ENCODE measurements at places on chromosomes 2 and 18.

GRCh38 chr2:98921062-98921461 is 15.0 kb downstream of the CRACDL start:
- DNase-seq, result no peak

DNA sequence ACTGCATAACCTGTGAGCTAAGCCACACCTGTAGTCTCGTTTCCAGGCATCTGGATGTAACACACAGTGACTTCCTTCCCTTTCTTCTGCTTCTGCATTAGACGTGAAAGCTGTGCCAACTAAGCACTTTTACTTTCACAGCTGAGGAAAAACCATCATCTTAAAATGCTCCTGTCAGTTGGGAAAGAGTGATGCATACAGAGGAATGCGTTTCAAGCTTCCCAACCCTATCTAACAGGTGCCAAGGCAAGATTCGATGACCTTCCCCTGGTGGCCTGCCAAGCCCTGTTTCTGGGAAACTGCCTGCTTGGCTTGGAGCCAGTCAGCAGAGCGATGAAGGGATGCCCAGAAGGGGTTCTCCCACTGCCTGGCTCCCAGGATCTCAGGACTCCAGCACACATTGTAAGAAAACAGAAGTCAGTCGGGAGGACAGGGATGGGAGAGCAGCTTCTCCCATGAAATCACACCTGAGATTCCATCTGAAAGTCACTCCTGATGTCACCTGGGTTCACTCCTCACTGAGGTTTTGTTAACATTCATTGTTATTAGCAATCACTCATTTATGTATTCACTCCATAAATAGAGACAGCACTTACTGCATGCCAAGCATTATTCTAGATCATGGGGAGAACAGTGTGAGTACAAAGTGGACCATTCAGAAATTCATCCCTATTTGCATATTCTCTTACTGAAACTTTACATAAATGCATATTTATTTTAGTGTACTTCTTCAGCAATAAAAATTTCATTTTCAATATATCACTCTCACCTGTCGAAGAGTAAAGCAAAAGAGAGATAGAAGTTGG is 64.1 kb downstream of the DTNA start:
- no peak for DNase-seq

- DNase-seq, result no peak
Measured at GRCh38 chr2:147463881-147464520, 380.8 kb upstream of the ACVR2A start.

DNA sequence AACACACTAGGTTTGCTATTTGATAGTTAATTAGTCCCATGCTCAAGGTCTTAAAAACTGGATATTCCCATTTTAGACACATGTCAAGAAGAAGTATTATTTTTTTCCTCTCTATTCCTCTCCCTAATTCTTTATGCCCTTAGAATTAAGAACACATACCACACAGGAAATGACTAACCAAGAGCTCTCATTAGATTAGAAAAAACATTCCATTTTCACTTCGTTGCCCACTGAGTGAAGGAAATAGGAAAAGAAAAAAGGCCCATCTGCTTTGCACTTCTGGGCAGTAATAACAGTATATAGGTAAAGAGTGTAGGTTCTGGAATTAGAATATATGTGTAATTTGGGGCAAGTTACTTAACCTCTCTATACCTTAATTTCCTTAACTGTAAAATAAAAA is 26.9 kb downstream of the ACADL start:
- no peak for DNase-seq

- no peak for DNase-seq
Measured at GRCh38 chr2:133223226-133223625, 345.0 kb downstream of the NCKAP5 start.

DNA sequence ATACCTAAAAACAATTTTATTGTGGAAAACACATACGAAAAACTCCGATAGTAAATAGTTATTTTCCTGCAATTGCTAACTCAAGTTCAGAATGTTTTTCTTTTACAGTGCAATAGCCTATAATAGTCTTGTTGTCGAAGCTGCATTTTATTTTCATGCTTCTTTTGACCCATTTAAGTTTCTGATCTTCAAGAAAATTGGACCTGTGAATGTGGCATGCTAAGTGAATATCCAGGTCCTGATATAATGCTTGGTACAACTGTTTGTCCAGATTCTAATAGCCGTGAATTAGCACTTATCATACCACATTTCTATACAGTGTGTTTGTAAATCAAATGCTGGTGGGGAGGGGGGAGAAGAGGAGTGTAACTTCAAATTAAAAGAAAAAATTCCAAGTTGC is 3.0 kb upstream of the ONECUT2 start:
- DNase-seq, result no peak

DNA sequence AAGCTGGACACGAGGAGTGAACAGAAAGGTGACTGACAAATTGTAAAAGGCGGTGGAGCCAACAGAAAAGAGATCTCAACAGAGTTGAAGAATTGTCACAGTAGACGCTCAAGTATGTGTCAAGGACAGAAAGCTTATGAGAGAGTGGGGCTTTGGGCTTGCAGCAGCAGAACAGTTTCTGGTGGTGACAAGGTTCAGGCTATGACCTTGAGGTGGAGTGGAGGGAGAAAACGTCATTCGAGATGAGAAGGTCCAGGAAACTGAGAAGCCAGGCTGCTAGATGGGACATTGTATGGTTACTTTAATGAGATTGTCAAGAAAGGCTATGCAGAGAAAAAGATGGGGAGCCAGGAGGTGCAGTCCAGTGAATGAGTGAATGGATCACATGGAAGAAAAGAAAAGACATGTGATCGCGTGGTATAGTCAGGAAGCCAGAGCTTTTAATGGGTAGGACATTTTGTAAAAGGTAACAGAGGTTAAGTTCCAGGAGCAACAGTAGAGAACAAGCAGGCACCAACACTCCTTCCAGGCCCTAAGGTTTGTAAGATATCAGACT is 91.1 kb upstream of the EPC2 start:
- DNase-seq, result peak; percentile 3

- DNase-seq, result no peak
Measured at GRCh38 chr2:3125761-3126130, 251.9 kb downstream of the EIPR1 start.

DNA sequence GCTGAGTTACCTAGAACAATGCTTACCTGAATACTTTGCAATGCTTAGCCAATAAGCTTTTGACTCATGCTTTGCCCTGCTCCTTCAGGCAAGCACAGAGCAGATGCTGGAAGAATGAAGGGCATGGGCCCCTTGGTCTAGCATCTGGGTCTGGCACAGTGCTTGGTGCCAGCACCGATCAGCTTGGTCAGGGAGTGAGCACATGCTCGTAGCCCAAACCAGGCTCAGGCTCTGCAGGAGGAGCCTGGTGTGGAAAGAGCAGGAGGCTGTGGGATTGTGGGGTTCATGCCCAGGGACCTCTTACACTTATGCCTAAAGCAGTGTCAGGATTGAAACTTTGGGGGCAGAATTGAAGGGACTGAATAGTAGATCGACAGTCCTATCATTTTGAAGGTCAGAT is 283.7 kb upstream of the PXDN start:
- no peak for DNase-seq

DNA sequence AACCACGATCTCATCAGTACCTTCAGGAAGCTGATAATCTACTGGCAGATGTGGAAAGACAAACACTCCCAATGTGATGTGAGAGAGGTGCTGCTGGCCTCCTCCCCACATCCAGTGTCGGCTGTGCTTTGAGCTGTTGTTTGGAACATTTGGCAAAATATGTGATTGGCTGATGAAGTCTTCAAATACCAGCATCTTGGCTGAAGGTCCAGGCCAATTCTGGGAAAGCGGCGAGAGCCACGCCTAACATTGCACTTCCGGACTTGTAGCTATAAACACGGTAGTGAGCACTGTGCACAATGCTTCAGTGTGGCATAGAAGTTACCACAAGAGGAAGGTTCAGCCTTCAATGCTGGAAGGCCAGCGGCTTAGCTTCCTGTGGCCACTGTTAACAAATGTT is 198.8 kb downstream of the DCDC2C start:
- DNase-seq, result no peak

- DNase-seq, result no peak
Measured at GRCh38 chr2:47205576-47206141, 50.6 kb upstream of the STPG4 start.

GRCh38 chr2:18690342-18690741 is 101.0 kb upstream of the NT5C1B start:
- DNase-seq, result no peak

GRCh38 chr2:140392824-140393223 is 1612.6 kb upstream of the NXPH2 start:
- no peak for DNase-seq

DNA sequence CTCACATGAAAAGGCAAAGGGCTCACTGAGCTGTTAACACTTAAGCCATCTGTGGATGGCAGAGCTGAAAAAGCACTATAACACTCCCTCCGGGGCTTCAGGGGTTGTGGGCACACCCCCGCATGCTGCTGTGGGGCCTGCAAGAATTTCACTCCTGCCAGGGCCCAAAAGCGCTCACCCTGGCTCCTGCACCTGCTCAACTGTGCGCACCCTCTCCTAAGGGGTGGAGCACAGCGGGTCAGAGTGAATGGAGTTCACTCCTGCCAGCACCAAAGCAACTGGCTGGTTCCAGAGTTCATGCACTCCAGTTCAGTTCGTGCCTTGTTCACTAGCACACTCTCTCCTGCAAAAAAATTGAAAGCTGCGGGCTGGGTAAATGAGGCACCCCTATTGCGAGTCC is 814.2 kb upstream of the SLC39A10 start:
- no peak for DNase-seq

DNA sequence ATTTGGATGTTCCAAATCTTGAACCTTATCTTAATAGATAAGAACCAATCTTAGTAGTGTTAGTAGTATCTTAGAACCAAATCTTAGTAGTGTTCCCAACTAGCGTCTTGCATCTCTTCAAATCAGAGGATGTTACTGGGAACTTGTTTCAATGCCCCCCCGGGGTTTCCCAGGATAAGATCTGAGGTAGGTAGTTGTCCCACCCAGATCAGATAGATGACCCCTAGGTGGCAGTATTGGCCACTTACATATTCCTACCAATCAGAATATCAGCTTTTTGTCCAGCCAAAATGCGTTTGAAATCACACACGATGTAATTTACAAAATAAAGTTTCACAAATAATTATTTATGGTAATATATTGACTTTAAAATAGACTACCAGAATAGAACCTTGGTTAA is 314.8 kb downstream of the MBD2 start:
- no peak for DNase-seq

GRCh38 chr2:186949726-186950256 is 100.8 kb upstream of the ZSWIM2 start:
- no peak for DNase-seq

GRCh38 chr2:128557831-128558241 is 239.2 kb upstream of the HS6ST1 start:
- no peak for DNase-seq

DNA sequence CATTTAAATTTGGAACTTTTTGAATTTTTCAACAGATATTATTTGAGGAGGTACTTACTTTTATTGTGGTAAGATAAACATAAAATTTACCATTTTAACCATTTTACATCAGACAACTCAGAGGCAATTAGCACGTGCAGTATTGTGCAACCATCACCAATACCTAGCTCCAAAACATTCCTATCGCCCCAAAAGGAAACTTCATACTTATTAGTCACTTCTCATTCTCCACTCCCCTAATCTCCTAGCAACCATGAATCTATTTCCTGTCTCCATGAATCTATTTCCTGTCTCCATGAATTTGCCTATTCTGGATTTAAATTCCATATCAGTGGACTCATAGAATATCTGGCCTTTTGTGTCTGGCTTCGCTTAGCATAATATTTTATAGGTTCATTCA is 69.9 kb upstream of the FAM136A start:
- DNase-seq, result no peak

DNA sequence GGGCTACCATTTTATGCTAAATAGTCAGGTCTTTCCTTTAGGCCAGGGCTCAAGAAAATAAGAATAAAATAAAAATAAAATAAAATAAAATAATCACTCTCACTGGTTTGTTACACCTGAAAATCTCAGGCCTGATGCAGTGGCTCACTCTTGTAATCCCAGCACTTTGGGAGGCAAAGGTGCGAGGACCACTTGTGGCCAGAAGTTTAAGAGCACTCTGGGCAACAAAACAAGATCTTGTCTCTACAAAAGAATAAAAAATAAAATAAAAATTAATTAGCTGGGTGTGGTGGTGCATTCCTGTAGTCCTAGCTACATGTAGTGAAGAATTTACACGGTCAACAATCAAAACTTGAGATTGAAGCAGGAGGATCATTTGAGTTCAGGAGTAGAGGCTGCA is 159.4 kb downstream of the NRXN1 start:
- no peak for DNase-seq

DNA sequence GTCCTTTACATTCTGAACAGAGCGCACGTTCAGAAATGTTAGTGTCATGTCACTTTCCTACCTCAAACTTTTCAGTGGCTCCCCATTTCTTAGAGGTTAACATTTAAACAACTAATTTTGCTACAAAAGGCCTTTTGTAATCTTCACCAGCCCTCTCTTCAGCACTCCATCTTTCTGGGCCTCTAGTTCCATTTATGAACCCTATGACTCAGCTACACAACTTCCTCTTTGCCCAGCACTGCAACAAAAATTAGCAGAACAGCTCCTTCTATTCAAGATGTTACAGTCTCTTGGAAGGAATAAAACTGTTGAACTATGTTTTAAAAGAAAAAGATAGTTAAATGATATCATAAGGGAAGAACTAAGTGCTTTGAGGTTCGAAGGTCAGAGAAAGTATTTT is 139.9 kb downstream of the VWC2L start:
- no peak for DNase-seq

DNA sequence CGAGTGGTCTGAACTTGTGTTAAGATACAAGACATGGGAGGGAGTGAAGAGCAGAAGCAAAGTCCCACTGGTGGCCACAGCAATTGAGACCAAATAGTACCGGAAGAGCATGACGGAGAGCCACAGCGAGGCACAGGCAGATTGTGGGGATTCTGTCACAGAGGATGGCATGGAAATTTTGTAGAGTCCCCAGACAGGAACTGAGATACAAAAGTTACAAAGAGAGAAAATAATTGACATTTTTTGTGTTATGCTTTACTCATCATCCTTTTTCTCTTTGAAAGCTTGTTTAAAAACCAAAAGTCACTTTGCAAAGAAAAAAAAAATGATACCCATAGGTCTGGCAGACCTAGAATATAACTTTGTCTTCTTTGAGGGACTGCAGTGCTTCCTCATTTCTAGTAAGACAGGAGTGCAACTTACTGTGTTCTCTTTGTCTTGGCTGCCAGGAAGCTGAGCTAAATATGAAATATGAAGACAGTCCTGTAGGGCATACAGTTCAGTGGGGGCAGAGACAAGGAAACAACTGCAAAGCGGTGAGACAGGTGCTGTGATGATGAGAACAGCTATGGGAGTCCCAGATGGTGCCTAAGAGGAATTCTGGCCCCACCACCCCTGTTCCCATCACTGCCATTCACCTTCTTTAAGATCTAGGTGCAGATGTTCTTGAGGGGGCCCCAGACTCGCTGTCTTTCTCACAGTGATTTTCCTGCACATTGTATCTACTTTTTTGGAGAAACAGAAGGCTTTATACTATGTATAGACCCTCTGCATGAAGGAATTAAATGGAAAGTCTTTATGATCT is 5.2 kb downstream of the ARHGAP25 start:
- no peak for DNase-seq

- DNase-seq, result no peak
Measured at GRCh38 chr2:142603759-142604158, 273.7 kb upstream of the KYNU start.
